ENCODE measurements at places on chromosomes 2 and 18. TPM values are rescaled to one million over a fixed set of nuclear protein-coding genes. Genes with fewer than 3 reads are reported as not detected.
A peak's percentile ranks its signal among the peaks of the same experiment; 100 is the strongest.

- DNase-seq = no peak
These were observed 262.0 kb downstream of the SLC8A1 start for GRCh38 chr2:40189881-40190280.

DNA sequence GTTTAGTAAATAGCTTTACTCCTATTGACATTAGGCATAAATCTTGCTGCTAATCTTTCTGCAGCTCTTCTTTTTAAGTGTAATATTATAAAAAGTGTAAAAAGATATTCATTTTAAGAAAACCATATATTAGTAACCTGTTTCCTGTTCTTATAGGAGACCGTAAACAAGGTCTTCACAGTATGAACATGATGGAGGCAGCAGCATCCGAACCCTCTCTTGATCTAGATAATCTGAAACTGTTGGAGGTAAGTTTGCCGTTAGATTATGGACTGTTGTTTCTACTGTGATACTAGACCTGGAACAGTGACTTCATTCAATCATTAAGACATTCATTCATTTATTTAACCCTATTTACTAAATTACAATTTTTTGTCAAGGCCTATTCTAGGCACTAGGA lies 120.0 kb upstream of the FAM117B start:
- DNase-seq = no peak

DNA sequence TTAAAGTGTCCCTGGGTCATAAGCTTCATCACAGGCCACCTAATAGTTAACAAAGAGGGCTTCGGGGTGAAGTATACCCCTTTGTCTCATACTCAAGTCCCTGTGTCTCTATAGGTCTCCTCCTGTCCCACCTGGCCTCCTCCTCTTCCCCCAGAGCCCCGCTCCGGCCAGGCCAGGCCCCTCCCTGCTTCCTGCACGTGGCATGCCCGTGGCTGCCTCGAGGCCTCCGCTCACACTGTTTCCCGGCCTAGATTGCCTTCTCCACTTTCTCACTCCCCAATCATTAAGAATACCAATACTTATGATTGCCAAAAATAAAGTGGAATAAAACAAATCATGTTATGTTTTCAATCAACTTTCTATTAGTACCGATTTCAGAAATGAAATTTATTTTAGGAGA lies 18.8 kb downstream of the SMYD1 start:
- DNase-seq = no peak

GRCh38 chr2:9573013-9573720 lies 17.5 kb upstream of the ADAM17 start:
- no peak for DNase-seq

GRCh38 chr18:3427944-3428343 lies 22.0 kb upstream of the TGIF1 start:
- no peak for DNase-seq

GRCh38 chr2:37686792-37687526 lies 15.5 kb upstream of the CDC42EP3 start:
- peak; percentile 26 for DNase-seq

DNA sequence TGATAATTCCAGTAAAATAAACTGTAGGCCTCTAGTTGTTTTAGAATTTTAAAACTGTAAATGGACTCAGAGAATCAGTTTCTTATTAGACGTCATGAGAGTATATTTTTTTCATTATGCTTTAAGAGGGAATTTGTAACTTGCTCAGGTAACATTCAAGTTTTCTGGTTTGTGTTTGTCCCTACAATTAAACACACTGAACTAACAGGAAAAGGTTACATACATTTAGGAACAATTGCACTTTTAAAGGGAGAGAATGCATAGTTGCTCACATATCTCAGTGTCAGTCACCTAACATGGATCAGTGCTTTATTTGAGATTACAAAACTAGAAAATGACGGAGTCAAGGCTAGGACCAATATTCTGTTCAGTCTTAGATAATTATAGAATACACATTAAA lies 3.1 kb downstream of the COL3A1 start:
- no peak for DNase-seq

GRCh38 chr2:152421521-152422370 lies 86.8 kb downstream of the FMNL2 start:
- peak; percentile 99 for DNase-seq

- peak; percentile 94 for DNase-seq
These were observed 18.0 kb downstream of the SPEG start for GRCh38 chr2:219452361-219453317.

DNA sequence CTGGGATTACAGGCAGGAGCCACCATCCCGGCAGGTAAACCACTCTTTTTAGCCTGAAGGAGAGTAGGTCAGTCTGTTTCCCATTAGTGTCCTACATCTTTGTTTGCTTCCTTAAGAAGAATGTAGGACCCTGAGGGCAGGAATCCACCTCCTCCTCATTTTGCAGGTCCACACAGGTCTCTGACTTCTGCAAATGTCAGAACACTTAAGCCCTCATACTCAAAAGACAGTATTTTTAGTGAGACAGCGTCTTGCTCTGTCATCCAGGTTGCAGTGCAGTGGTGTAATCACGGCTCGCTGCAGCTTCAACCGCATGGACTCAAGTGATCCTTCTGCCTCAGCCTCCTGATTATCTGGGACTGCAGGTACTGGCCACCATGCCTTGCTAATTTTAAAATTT lies 9.3 kb downstream of the PSTPIP2 start:
- DNase-seq = peak; percentile 96

DNA sequence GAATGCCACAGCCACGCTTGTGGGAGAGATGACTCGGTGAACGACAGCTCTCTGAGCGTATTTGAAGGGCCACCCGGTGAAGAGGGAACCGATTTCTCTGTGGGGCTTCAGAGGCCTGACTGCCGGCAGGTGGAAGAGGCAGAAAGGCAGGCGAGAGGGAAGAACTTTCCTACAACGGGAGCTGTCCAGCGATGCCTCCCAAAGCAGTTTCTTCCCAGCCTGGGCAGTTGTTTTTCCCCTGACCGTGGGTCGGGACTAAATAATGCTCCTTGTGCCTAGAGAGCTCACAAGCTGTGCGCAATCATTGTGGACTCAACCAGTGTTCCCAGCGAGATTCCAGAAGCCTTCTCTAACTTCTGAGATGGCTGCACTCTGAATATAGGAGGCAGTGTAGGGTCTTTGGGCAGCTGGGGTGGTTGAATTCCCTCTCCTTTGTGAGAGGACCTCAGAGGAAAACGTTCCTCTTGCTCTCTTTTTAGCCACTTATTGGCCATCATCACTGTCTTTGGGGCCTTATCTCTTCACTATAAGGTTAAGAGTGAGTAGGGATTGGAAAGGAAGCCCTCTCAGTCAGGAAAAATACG lies 710 bp downstream of the SEC11C start:
- DNase-seq = peak; percentile 38

DNA sequence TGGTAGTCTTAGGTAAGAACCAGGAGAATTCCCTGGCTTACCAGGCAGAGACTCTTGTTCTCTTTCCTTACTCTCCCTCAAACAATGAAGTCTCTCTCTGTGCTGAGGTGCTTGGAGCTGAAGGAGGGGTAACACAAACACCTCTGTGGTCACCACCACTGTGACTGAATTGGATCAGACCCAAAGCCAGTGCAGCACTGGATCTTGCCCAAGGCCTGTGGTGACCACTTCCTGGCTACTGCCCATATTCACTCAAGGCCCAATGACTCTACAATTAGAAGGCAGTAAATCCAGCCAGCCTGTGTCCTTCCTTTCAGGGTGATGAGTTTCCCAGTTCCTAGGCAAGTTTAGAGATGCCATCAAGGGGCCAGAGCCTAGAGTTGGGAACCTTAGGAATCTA lies 706.8 kb downstream of the SLC4A3 start:
- peak; percentile 33 for DNase-seq

DNA sequence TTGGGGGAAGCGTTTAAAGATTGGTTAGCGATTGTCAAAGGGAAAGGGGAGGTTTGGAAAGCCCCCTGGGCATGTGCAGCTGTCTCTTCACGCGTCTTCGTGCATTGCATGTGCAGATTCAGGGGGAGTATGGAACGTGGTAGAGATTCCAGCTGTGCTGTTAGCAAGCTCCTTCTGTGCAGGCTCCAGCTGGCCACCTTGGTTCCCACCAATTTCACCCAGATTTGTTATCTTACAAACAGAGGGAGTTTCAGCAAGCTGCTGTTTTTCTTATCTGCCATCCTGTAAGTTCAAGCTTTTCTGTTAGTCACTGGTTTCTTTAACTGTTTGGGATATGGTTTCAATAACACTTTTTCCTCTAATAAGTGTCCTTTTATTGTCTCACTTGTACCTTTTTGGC lies 30.4 kb downstream of the FARP2 start:
- DNase-seq = no peak

GRCh38 chr2:207617011-207617671 lies 8.1 kb downstream of the METTL21A start:
- DNase-seq = peak; percentile 77

- DNase-seq = peak; percentile 34
These were observed 315.2 kb upstream of the ZEB2 start for GRCh38 chr2:144834998-144835633.

- no peak for DNase-seq
These were observed 131.9 kb upstream of the EML6 start for GRCh38 chr2:54591551-54591950.

- no peak for DNase-seq
These were observed 36.8 kb downstream of the PDIA6 start for GRCh38 chr2:10775831-10776230.

ABCB6 gene
- total RNA-seq = 46.1 TPM

SLC4A5 gene
- 0.90 TPM for total RNA-seq

CD226 gene
- total RNA-seq = 0.53 TPM

DUSP2 gene
- total RNA-seq = 5.3 TPM

INPP5D gene
- total RNA-seq = 24.1 TPM

SCN1A gene
- not detected for total RNA-seq

NABP1 gene
- total RNA-seq = 45.5 TPM

FER1L5 gene
- under 0.01 TPM for total RNA-seq

MBP gene
- total RNA-seq = 21.3 TPM

MC5R gene
- not detected for total RNA-seq

NDC80 gene
- total RNA-seq = 0.26 TPM
